ENCODE measurements at places on chromosomes 2 and 18.

- no peak for DNase-seq
Measured at GRCh38 chr2:144183727-144184126, 336.2 kb downstream of the ZEB2 start.

DNA sequence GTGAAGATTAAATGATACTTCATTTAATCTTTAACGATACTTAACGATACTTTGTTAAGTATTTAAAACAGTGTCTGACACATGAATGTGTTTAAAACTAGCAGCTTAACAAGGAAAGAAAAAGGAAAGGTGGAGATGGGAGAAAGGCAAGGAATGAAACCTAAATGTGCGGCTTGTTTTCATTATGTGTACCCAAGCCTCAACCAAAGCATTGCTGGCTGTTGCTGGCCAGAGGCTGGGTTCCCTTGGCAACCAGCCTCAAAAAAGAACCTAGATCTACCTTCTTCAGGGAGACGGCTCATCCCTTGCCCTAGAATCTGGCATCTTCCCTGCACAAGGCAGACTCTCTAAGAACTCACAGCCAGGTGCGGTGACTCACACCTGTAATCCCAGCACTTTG lies 13.8 kb upstream of the PCBP1 start:
- no peak for DNase-seq

DNA sequence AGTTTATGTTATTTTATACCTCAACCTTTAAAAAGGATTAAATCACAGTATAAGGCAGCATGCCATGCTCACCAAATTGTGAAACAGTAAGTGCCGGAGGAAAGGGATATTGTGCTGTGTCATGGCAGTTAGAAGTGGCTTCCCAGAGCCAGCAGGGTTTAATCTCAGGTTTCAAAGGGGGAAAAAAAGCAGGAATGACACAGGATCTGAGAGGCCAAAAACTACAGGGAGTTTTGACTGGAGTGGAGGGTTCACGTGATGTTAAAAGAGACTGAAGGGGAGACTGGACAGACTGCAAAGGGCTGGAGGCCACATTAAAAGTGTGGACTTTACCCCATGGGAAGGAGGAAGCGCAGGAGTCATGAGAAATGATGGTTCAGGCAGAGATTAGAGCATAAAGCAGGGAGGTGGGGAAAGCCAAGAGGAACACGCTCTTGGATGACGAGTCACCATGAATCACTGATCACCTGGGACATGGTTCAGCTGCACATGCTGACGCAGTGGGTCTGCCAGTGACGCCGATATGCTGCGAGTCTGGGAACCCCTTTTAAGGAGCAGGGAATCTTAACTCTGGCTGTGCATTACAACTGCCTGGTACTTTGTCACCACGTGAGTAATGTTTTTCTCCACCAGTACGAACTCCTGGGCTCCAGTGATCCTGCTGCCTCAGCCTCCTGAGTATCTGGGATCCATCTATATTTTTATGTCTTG lies 6.1 kb downstream of the CHMP1B start:
- no peak for DNase-seq

DNA sequence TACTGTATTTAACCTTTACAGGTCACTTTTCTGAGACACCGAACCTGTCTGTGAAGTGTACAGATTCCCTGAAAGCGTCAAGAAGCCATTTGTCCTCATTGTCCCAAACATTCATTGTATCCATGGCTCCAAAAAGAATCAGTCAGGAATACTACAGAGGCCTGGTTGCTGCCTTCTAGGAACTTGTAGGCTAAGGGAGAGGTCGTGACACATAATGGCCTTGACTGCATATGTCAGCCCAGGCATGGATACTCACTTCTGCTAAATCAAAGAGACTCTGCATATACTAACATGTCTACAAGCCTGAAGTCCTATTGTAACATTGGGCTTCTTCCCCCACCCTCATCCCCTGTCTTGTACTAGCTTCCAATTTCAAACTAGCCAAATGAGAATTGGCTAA lies 40.2 kb downstream of the ONECUT2 start:
- no peak for DNase-seq

- DNase-seq: no peak
Measured at GRCh38 chr2:161123531-161124030, 36.6 kb upstream of the TANK start.

DNA sequence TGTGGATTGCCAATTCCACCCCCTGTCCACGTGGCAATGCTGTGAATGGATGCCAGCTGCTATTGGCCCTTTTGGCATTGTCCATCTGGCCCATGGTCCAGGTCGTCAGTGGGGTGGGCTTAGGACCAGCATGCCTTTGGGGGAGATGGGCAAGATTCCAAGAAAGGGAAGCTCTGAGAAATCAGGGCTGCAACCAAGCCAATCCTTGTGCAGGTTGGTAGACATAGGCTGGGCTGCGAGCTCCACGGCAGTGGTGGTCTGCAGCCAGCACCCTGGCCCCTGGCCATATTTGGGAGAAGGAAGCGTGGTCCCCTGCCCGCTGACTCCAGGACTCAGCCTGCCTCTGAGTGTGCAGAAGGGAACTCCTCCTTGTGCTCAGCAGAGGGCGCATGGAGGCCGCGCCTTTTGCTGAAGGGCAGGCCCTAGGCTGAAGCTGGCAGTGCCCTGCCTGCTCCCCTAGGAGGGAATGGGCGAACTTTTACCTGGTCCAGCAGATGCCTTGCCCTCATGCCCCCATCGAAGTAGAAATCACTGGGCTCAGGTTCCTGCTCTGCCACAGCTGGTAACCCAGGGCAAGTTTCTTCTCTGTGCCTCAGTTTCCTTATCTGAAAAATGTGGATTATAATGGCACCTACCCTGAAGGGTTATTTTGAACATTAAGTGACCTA lies 5.4 kb downstream of the SPR start:
- DNase-seq: no peak

GRCh38 chr2:206713746-206714145 lies 4.5 kb downstream of the DYTN start:
- no peak for DNase-seq

- DNase-seq: no peak
Measured at GRCh38 chr2:219447242-219448098, 12.8 kb downstream of the SPEG start.

DNA sequence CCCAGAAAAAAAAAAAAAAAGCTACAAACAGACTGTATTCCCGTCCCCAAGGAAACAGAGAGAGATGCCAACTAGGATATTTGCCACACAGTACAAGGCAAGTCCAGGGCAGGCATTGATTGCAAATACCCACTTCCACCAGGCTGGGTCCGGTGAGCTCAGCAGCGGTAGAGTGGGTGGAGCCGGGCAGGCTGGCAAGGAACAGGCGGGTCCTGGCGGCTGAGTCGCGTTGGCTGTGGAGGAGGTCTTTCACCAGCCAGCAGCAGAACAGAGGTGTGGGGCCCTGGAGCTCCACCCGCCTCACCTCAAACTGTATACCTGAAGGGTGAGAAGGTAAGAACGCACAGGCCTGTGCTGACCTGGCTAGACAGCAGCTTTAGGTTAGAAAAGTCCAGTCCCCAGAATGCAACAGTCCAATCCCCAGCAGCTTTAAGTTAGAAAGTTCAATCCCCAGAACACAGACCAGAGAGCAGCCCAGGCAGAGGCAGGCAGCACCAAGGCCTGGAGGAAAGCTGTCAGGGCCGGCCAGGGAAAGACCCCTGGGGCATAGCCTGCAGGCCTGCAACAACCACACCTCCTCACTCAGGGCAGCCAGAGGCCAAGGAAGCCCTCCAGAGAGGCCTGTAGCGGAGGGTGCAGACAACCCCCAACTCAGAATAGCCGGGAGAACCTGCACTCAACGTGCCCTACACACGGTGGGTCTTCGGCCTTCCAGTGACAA lies 21.9 kb upstream of the MTERF4 start:
- DNase-seq: no peak

DNA sequence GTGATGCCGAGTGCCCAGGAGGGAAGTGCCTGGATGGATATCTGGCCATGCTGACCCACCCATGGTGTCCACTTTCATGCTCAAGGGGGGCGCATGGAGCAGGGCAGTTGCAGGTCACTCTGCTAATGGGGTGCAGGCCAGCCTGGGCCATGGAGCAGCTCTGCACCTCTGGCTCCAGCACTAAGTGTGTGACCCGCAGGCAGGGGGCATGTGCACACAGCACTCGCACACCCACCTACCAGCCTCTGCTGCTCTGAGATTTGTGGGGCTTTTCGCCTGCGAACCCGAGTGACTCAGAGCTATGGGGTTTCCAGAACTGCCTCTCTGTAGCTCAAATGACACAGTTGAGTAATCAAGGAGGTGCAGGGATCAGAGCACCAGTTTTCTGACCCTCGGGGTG lies 66.2 kb downstream of the CYP26B1 start:
- DNase-seq: no peak

DNA sequence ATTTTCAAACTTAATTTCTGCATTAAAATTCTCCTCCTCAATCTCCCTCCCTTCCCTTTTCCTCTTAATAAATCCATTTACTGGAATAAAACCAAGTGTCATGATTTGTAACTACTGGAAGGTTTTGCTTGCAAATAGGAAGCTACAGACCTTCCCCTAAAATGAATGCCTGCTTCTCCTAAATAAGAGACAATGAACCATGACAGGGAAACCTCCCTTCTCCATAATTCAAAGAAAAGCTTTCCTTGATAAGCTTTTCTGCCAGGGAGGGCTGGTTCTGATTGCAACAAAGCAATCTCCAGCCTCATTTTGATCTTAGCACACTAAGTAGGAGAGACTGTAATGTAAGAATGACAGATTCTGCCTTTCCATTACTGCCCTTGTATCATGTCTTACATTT lies 111.0 kb upstream of the CDH20 start:
- DNase-seq: no peak

- no peak for DNase-seq
Measured at GRCh38 chr18:841647-842370, 29.8 kb upstream of the YES1 start.
